ENCODE measurements at places on chromosomes 7 and 10. TPM values are rescaled to one million over a fixed set of nuclear protein-coding genes. Genes with fewer than 3 reads are reported as not detected.

Gene SPDYE16
- total RNA-seq = not detected

Gene SPACDR
- 0.67 TPM for total RNA-seq

Gene C10orf53
- not detected for total RNA-seq

Gene PRPS1L1
- not detected for total RNA-seq

Gene FGF8
- not detected for total RNA-seq

Gene PIP
- total RNA-seq = 0.71 TPM

Gene ANKRD26
- 3.2 TPM for total RNA-seq

Gene SUGCT
- 1.0 TPM for total RNA-seq

Gene KLLN
- total RNA-seq = 0.43 TPM

Gene TEX36
- not detected for total RNA-seq

Gene KEL
- 0.05 TPM for total RNA-seq

Gene ANK3
- 0.87 TPM for total RNA-seq

Gene ZNF239
- total RNA-seq = 2.3 TPM

Gene ZFAND2A
- 58.9 TPM for total RNA-seq

Gene PKD2L1
- total RNA-seq = 0.06 TPM

Gene FAM171A1
- total RNA-seq = 25.6 TPM

Gene CC2D2B
- not detected for total RNA-seq

Gene UPK3BL2
- 5.0 TPM for total RNA-seq

Gene FKBP14
- 9.5 TPM for total RNA-seq

Gene H2BK1
- total RNA-seq = not detected

Gene CALHM1
- total RNA-seq = not detected
